ENCODE measurements at places on chromosomes 1 and 21. TPM values are rescaled to one million over a fixed set of nuclear protein-coding genes. Genes with fewer than 3 reads are reported as not detected.

DNA sequence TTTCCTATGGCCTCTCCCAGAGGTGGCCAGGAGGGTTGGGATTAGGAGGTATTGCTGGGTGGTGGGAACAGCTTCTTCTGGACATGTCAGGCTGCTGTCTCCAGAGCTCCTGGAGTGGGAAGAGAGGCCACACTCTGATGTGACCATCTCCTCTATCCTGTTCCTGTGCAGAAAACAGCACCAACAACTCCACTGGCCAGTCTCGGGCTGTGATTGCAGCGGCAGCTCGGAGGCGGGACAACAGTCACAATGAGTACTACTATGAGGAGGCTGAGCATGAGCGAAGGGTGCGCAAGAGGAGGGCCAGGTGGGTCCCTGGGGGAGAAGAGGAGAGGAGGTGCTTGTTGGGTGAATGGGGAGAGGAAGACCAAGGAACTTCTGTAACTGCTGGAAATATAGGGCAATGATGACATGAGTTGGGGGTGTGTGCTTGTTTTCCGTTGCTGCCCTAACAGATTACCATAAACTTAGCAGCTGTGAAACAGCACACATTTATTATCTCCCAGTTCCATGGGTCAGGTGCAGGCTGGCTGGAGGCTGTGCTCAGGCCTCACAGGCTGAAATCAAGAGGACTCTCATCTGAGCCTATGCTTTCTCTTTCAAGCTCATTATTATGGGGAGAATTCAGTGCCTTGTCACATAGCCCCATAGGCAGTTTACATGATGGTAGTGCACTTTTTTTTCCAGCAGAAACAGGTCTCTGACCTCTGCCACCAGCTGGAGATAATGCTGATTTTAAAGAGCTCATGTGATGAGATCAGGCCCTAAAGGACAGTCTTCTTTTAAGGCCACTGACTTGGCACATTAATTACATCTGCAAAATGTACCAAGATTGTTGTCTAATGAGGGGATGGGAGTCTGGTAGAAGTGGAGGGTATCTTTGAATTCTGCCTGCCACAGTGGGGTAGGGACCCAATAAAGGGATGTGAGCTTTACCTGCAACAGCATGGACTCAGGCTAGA, 20.8 kb downstream of the VANGL2 start:
- no peaks in the 10 kb centered on the region for H3K4me1 ChIP-seq
- H3K36me3 ChIP-seq = no peaks in the 10 kb centered on the region
- H3K27me3 ChIP-seq = peaks cover 33% of the 10 kb centered on the region
- no peak overlapping the region for H3K4me3 ChIP-seq
- no peak for DNase-seq

- H3K36me3 ChIP-seq = no peaks in the 10 kb centered on the region
- H3K27ac ChIP-seq = no peak overlapping the region
- peaks cover 21% of the 10 kb centered on the region for H3K27me3 ChIP-seq
- no peak for DNase-seq
- H3K4me1 ChIP-seq = peaks cover 5% of the 10 kb centered on the region
Observed at GRCh38 chr1:19067182-19067911, 110.9 kb upstream of the IFFO2 start.

Gene VCAM1
- total RNA-seq = not detected

GRCh38 chr1:30320581-30320890, 402.8 kb downstream of the MATN1 start:
- H3K4me3 ChIP-seq = no peak overlapping the region
- no peak overlapping the region for H3K27ac ChIP-seq
- no peak for DNase-seq
- H3K36me3 ChIP-seq = no peaks in the 10 kb centered on the region
- H3K27me3 ChIP-seq = peaks cover 7% of the 10 kb centered on the region
- no peaks in the 10 kb centered on the region for H3K4me1 ChIP-seq

Data from HFFc6 (cell line).